ENCODE measurements at places on chromosomes 5 and 9.

GRCh38 chr9:69056191-69056815, 20.8 kb downstream of the FXN start:
- DNase-seq: no peak

GRCh38 chr5:123706531-123706930, 194.6 kb downstream of the CSNK1G3 start:
- DNase-seq: no peak

GRCh38 chr5:44774279-44774880, 34.4 kb upstream of the MRPS30 start:
- peak; percentile 59 for DNase-seq

DNA sequence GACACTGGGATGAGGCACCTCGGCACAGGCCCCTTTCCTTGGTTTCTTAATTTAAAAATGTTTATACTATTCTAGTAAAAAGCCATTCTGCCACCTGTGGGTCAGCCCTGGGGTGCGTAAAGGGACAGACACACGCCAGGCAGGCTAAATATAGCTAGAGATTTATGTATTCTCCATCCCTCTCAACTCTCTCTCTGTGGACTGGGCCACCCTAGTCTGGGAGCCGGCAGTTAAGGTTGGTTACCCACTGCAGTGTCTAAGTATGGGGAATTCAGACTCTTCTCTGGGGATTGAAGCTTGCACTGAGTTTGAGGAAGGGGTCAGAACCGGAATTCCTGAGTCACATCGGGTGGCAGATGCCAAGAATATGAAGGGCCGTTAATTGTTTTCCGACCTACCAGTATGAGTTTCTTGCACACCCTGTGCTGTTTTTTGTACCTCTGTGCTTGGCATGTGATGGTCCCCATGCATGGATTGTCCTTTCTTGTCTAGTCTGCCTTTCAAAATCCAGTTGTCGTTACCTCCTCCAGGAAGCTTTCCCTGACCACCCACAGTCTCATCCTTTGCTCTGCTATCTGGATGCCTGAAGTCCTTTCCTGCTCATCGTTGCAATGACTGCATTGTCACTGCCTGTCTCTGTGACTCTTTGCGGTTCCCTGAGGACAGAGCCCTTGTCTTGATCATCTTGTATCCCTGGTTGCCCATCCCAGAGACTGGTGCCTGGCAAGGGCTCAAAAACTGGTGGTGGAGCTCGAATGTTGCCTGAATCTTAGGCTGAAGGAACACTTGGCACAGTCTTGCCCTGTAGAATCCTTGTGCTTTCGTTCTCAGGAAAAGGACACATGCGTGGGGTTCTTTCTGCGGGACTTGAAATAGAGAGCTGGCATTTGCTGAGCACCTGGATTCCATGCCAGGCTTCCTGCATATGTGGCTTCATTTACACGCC, 2.1 kb downstream of the NEURL1B start:
- DNase-seq: no peak

- peak; percentile 95 for DNase-seq
Measured at GRCh38 chr5:181223729-181224389, 778 bp downstream of the TRIM41 start.
